Activated T-cell treated with anti-CD3 and anti-CD28 coated beads for 1 hour (primary cell): ENCODE measurements at places on chromosomes 7 and 10.

- DNase-seq, result no peak
Observed at GRCh38 chr10:32151871-32152270, 95.6 kb upstream of the KIF5B start.

DNA sequence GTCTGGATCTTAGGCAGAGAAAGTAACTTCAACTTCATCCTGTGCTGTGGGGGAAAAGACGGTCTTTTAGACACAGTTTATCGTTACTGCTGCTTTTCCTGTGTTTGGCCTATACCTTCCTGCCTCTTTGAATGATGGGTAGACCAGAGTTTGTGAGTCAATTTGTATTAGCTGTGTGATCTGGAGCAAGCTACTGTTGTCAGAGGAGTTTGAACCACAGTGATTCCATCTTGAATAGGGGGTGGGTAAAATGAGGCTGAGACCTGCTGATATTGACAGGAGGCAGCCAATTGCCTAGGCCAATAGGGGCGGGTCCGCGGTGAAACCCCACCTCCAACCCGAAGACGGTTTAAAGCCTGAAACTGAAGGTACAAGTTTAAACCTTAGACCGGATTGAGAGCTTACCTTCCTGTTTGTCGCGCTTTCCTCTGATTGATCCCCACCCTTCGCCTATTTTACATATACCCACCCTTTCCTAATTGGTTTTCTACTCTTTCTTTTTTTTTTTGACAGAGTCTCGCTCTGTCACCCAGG, 35.8 kb upstream of the EIF4H start:
- no peak for DNase-seq

DNA sequence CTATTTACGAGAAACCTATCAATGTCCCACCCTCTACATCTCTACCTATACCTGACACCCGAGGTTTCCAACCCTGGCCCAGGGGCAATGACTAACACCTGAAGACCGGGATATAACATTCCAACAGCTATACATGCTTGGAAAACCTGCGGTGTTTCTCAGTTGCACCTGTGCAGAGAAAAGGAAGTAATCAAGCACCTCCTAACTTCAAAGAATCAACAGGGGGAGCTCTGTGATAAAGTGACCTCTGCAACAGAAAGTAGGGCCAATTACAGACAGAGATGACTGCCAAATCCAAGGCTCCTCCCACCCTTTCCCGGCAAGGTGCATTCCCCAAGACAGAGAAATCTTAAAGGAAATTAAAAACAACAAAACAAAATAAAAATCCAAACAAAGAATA, 41.3 kb downstream of the CCDC6 start:
- no peak for DNase-seq

DNA sequence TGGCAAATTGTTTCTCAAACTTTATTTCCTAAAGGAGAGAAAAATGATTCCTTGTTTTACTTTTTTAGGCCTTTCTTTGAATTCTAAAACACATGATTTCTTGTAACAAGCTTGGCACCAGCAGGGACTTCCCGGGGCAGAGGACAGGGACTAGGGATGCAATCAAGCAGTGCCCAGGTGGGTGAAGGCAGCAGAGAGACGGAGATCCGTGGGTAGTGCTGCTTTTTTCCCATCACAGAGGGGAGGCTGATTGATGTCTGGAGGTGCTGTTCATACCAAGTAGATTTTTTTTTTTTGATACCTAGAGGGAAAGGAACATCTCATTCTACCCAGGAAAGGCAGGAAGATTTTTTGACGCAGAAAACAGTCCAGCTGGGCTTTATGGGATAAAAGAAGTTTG, 91.9 kb downstream of the FAM171A1 start:
- no peak for DNase-seq

GRCh38 chr7:56079450-56080185, 13.1 kb downstream of the PHKG1 start:
- no peak for DNase-seq
